Activated naive CD8-positive, alpha-beta T cell treated with anti-CD3 and anti-CD28 coated beads for 36 hours (primary cell): ENCODE measurements at places on chromosomes 13 and 19.

- DNase-seq: no peak
Observed at GRCh38 chr13:101624981-101625380, 172.5 kb downstream of the ITGBL1 start.

DNA sequence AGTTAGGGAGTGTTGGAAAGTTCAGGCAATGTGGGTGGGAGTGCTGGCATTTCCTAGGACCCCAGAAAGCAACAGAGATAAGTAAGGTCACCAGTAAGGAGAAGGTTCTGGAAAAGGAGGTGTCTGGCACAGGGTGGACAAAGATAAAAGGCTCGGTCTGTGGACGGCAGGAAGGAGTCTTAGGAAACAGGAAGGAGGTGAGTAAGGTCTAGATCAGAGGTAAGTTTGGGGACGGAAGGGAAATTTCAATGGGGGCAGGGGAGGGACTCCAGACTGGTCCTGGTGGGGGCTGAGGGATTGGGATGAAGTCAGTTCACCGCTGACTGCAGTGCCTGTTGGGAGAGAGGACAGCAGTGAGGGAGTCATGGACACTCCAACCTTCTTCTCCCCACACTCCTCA is 7.8 kb upstream of the OPA3 start:
- no peak for DNase-seq

GRCh38 chr13:30978981-30979956 is 46.8 kb downstream of the TEX26 start:
- peak; percentile 23 for DNase-seq

DNA sequence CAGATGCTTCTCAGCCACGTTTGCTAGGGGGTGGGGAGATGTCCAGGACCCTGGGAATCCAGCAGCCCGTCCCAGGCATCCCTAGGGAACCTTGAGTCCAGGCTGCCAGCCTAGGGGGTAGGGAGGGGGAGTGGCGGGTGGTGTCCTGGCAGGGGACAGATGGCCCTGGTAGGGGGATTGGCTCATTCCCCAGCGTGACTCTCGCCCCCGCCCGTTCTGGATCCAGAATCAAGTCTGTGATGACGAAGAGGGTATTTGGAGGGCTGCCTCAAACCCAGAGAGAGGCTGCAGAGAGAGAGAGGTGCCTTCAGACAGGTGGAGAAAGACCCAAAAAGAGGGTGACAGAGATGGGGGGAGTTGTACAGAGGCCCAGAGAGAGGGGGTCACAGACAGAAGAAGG is 4.1 kb downstream of the SLC17A7 start:
- no peak for DNase-seq

- DNase-seq: no peak
Observed at GRCh38 chr13:75139291-75139690, 342.7 kb downstream of the TBC1D4 start.

- no peak for DNase-seq
Observed at GRCh38 chr19:54201172-54201701, 579 bp downstream of the RPS9 start.

DNA sequence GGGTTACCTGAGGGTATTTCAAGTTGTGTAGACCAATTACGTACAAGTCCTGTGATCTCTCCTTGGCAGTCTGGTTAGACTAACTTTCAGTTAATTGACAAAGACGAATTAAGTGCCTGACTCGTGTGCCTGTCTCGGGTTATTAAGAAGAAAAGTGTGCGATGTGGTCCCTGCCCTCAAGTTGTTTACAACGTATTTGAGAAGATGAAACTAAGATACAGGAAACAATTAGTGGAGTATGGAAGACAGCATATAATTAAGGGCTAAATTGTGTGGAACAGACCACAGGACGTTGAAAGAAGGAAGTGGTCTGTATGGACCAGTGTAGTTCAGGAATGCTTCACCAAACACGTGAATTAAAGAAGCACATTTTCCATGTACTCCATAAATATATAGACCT is 49.2 kb downstream of the KLF5 start:
- no peak for DNase-seq

DNA sequence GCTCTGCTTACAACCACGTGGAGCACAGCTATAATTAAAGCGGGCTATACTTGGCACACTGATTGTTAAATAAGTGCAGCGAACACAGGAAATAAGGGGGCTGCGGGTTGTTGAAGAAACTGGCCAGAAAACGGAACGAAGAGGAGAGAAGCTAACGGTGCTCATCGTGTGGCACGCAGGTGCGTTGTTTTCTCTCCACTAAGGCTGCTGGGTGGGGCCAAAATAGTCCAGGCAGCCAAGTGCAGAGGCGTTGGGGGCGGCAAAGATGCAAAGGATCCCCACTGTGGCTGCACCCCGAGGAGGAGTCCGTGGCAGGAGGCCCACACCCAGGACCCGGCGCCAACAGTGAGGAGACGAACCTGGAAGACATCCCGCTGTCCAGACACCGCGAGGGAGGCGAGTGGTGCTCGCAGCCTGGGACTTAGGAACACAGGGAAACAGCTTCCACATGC is 8.1 kb upstream of the ARL11 start:
- peak; percentile 13 for DNase-seq

- DNase-seq: no peak
Observed at GRCh38 chr13:63979951-63980350, 2564.3 kb upstream of the PCDH20 start.

GRCh38 chr13:46893798-46894560 is 2.9 kb downstream of the HTR2A start:
- peak; percentile 75 for DNase-seq

DNA sequence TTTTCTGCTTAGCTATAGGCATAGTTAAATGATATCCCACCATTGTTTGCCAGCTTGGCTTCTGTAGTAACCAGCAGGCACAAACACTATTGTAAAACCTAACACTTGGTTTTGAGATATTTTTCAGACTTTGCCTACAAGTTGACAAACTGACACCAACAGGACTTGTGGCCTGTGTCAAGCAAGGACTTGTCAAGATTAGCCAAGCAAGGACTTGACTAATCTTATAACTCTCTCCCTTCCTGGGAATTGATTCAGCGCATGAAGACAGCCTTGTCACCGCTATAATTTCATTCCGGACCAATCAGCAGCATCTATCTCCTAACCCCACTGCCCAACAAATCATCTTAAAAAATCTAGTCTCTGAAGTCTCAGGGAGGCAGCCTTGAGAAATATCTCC is 72.7 kb upstream of the SLITRK1 start:
- DNase-seq: no peak

GRCh38 chr13:39284801-39285388 is 246.6 kb downstream of the NHLRC3 start:
- DNase-seq: no peak

DNA sequence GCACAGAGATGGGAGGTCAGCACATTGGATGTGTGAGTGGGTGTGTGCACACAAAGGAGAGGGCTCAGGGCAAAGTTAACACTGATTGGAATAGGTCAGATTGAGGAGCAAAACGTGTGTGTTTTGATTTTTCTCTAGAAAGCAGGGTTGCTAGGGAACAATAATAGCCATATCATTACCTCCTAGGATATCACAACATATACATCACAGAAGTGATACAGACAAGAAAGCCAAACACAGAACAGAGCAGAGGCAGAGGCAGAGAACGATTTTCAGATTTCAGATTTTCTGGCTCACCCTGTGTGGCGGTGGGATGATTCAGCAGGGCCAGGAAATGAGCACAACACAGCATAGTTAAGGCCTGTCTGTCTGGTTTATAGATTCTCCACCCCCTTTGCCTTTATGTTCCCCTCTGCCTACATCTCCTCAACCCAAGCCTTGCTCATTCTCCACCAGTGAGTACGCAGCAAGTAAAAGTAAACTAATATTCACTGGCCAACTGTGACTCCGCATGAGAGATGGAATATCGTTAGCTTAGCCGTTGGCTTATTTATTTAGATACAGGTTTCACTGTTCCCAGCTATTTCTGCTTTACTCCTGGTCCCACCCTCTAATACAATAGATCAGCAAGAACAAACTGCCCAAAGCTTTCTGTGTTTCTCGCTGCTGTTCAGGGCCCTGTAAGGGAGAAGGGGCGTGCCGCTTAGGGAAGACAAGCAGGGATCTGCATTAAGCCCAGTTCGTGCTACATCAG is 182.7 kb upstream of the TSC22D1 start:
- no peak for DNase-seq

DNA sequence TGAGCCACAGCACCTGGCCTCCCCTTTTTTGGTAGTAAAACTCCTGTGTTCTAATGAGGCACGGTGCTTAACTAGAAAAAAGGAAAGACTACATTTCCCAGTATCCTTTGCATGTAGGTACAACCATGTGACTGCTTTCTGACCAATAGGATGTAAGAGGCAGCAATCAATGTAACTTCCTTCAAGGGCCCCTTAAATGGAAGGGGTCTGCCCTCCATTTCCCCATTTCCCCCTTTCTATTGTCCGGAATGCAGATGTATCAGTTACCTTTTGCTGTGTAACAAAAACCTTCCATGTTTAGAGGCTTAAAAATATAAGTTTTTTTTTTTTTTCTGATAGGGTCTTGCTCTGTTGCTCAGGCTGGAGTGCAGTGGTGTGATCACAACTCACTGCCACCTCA is 2.2 kb downstream of the GPR32 start:
- no peak for DNase-seq

GRCh38 chr13:101846701-101847100 is 394.2 kb downstream of the ITGBL1 start:
- DNase-seq: no peak

- DNase-seq: no peak
Observed at GRCh38 chr13:51556740-51557139, 27.5 kb upstream of the WDFY2 start.

- DNase-seq: no peak
Observed at GRCh38 chr19:40995355-40995754, 4.3 kb downstream of the CYP2B6 start.

DNA sequence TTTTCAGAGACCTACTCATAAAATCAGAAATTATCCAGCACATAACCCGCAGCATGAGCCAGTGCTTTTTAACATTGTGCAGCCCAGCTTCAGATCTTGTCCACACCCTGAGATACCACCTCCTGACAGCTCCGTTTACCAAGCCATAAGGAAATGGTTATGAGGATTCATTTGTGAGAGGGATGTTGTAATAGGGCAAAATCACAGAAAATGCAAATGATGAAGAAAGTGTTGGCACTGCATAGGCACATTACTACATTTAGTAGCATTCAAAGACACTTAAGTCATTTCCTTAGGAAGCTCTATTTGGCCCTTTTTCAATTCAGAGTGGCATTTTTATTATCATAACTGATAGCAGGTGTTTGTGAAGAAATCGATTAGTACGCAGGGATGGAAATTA is 277.5 kb downstream of the DNAJC15 start:
- no peak for DNase-seq

GRCh38 chr19:10864538-10864899 is 6.8 kb upstream of the CARM1 start:
- peak; percentile 79 for DNase-seq

- no peak for DNase-seq
Observed at GRCh38 chr13:42807241-42807640, 25.9 kb downstream of the FAM216B start.

GRCh38 chr13:40126306-40127085 is 471.0 kb downstream of the COG6 start:
- DNase-seq: no peak

- no peak for DNase-seq
Observed at GRCh38 chr13:50065712-50066111, 50.5 kb downstream of the KCNRG start.

DNA sequence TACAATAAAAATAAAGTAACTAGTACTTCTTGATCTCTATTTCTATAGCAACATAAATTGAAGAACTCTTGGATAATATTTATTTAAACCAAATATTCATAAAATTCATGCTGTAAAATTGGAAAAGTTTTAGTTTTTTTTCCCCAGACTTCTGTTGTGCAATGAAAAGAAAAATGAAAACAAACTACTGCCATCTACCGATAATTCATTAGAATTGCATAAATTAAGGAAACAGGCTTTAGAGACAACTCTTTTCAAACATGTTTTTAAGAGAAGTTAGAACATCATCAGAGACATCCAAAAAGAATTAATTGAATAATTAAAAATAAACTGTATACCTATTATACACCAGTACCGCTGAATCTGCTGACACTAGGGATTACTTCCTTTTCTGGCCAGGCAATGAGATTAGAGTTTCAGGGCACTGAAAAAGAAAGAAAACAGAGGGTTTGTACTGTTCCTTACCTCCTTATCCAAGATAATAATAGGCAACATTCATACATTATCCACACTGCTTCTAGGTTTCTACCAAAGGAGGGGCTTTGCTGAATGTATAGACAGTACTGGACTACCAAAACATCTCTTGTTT is 4.9 kb downstream of the CCDC122 start:
- no peak for DNase-seq

- no peak for DNase-seq
Observed at GRCh38 chr13:74641586-74641985, 507.4 kb upstream of the KLF12 start.

- DNase-seq: no peak
Observed at GRCh38 chr19:48988286-48988685, 4.8 kb downstream of the GYS1 start.

DNA sequence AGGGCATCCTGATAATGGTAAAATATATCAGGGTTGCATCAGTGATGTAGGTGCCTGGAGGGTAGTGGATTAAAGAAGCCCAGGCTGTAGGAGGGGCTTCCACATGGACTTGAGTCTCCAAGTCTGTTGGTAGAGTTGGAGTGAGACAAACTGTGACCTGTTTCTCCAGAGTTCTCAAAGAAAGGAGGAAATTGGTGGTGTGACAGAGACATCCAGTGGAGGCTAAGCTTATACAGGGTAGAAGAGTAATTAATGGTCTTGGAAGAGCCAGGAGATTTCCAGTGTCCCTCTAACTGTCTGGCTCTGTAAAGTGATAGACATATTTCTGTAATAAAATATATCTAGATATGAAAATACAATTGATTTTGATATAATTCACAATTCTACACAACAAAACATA is 61.1 kb downstream of the GPC5 start:
- no peak for DNase-seq

DNA sequence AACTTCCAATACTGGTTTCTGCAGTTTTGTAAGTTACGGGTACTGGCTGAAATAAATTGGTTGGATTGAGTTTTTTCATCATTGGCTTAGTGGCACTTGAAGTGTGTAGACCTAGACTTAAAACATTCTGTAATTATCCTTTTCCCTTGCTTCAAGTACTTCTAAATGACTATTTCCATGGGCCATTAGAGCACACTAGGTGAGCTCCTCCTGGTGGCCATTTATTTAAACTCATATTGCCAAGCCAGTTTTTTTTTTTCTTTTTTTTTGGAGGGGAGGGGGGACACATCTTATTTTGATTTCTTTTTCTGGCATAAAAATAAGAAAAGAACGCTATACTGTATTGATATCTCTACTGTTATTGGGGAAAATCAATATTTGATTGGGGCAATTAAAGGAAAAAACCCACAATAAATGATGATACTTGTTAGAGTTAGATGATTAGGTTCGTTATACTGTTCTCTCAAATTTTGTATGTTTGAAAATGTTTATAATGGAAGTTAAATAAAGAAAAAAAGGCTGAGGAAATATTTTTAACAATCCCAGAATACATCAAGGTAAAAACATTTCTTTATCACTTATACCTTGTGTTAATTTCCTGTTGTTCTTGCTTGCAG is 82.9 kb downstream of the PDS5B start:
- no peak for DNase-seq

GRCh38 chr19:2588081-2588777 is 112.3 kb downstream of the GADD45B start:
- DNase-seq: no peak

GRCh38 chr19:55300886-55301458 is 17.2 kb downstream of the BRSK1 start:
- DNase-seq: no peak

GRCh38 chr19:38320969-38321339 is 1.3 kb downstream of the KCNK6 start:
- no peak for DNase-seq

GRCh38 chr19:40026597-40026970 is 29.4 kb downstream of the ZNF780B start:
- DNase-seq: no peak
